ENCODE measurements at places on chromosomes 13 and 19.

DNA sequence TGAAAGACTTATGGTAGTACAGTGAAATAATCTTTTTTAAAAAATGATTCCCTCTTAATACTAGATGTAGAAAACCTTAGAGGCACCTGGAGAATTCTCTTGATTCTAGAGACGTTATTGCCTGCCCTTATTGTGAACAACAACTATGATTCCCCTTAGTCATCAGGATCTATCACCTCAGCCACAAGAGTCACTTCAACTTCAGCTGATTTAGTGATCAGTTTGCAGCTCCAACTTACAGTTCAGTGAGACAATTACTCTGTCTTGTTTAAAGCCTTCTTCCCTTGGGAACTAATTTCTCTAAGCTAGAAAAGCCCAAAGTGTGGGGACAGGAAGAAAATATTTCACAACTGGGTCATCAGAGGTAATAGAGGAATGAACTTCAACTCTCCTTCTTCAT, 254.3 kb upstream of the SLITRK1 start:
- DNase-seq: no peak

DNA sequence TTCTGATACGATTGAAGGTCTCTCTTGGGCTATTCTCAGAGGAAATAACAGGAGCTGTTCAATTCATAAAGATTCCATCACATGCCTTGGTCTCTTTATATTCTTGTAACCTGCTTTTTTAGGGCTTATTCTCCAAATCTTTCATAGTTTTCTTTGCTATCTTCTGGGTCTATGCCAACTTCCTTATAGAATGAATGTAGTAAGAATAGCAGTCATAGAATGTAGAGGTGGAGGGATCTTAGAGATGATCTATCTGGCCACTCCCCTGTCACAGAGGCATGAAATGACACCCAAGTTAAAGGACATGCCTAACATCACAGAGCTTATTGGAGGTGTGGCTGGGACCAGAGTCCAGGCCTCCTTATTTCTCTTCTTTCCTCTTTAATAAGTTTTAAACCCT, 13.2 kb downstream of the LCP1 start:
- no peak for DNase-seq

GRCh38 chr13:95091755-95092154, 209.5 kb downstream of the ABCC4 start:
- no peak for DNase-seq

- no peak for DNase-seq
Observed at GRCh38 chr13:44778761-44779484, 202.8 kb upstream of the TSC22D1 start.

DNA sequence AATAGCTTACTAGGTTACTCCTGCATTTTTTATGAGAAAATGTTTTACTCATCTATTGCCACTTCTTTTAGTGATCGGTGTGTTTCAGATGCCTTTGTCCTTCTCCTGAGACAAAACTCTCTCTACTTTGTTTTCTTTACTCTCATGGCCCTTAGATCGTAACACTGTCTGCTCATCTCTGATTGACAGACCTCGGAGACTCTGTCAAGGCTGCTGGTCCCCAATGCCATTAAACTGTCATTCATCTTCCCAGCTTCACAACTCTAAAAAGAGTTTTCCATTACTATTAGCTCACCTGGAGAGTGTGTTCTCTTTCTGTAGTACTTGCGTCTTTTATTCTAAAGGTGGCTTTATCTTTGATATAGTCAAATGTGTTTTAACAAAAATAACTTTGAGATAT, 765.2 kb downstream of the SLITRK1 start:
- DNase-seq: no peak

DNA sequence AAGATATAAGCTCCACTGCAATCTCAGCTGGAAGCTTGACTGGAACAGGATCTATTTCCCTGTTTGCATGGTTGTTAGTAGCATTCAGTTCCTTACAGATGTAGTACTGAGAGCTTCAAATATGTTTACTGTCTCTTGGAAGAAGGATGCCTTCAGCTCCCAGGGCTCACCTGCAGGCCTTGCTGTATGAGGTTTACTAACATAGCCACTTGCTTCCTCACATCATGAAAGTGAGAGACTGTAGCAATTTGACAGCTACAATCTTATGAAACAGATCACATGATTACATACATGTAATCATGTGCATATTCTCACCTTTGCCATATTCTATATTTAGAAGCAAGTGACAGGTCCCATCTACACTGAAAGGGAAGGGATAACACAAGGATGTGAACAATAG, 458.1 kb upstream of the PCDH20 start:
- no peak for DNase-seq

DNA sequence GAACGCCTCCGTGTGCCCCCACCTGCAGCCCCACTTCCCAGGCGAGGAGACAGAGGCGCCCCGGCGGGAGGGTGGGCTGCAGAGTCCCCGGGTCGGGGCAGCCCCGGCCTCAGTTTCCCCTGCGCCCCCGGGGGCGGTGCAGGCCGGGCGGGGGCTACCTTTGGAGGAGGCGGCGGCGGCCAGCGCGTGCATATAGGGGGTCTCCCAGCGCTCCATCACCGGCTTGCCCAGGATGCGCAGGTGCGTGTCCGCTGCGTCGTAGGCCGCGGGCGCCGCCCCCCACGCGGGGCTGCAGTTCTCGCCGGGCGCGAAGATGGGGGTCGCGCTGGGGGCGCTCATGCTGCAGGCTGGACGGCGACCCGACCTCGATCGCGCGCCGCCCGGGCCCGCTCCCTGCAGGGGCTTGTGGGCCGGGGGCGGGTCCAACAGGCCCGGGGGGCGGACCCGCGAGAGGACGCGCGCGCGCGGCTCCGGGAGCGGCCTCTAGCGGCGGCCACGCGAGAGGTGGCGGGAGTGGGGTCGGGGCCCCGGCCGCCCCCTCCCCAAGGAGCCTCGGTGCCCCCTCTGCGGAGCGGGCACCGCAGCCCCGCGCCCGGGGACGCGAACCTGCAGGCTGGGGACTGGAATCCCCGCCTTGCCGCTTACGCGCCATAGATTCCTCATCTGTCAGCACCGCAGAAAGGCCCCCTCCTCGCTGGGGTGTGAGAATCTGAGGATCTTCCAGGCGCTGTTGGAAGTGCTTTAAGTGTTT, at the start of gene GAMT:
TSS of gene GAMT (minus strand) at position 405 of the 751 bp plus-strand sequence. CDS start at position 339, 66 bp downstream.
- peak; percentile 34 for DNase-seq

DNA sequence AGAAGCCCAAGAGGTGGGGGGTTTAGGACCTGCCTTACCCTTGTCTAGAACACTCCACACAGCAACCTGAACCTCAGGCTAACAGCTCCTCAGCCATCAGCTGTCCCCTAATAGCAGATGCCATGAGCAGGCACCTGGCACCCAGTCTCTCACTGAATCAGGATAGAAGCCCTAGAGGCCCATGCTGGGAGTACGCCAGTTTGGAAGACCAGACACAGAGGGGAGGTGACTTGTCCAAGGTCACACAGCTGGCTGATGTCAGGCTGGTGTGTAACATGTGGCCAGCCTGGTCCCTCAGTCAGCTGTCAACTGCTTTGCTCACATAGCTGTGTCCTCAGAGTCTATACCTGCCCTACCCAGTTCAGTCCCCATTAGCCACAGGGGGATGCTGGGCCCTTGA, 12.8 kb upstream of the SAMD1 start:
- DNase-seq: no peak

DNA sequence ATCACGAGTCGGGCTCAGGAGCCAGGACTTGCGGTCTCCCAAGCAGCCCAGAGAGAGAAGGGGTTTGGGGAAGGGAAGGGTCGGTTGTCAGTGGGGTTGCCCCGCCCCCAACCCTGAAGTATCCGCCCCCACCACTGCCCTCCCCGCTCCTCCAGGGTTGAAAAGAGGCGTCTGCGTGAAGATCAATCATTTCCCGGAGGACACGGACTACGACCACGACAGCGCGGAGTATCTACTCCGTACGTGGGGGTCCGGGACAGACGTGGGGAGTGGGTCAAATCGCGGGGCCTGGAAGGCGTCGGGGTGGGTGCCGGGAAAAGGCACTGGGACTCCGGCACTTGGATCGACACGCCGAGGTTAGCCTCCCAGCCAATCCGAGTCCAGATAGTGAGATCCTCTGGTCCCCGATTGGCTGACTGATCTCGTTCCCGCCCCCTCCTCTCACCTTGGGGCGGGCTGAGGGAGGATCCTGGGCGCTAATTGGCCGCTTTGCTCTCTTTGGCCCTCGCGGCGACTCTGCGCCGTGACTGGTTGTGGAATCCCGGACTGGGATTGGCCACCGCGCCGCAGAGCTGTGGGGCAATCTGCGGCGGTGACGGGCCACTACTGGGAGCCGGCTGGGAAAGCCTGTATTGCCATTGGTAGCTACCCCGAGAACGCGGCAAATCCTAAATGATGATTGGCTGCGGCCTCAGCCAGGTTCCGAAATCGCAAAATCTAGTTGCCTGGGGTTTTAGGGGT, 13.3 kb upstream of the CACNG6 start:
- DNase-seq: peak; percentile 83

DNA sequence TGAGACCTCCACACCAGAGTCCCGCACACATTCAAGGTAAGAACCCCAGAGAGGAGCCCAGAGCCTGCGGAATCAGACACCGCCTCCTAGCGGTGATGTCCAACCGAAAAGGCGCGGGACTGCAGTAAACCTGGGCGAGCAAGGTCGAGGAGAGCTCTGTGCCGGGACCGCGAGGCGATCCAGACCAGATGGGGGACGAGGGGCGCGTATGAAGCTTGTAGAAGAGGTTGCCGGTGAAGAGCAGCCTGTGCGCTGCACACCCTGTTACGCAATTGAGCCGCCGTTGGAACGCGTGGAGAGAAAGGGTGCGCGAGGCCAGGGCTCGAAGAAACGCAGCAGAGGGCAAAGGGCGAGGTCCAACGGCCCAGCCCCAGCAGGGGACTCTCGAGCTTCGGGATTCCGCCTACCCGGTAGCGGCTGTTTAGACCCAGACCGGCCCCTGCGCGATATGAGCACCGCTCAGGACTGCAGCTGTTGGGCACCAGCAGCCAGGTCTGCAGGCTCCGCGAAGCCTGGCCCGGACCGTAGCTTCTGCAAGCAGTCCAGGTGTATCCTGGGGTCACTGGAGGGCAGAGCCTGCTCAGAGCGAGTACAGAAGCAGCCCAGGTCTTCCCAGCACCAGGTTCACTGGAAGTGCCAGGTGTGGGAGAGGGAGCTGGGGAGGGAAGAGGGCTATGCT, 65.9 kb upstream of the ZNF599 start:
- DNase-seq: no peak

- DNase-seq: no peak
Observed at GRCh38 chr19:27780367-27781075, 1432.4 kb downstream of the UQCRFS1 start.

GRCh38 chr13:80083081-80083852, 257.7 kb downstream of the SPRY2 start:
- no peak for DNase-seq
